ENCODE measurements at places on chromosomes 16 and 17.

GRCh38 chr16:70786020-70786755 is 14.8 kb downstream of the VAC14 start:
- no peak for DNase-seq

GRCh38 chr16:60810250-60810649 is 1226.0 kb downstream of the CDH8 start:
- no peak for DNase-seq

GRCh38 chr17:51668155-51668962 is 408.0 kb downstream of the UTP18 start:
- no peak for DNase-seq

- DNase-seq = peak; percentile 4
These were observed 74.9 kb upstream of the BCAR1 start for GRCh38 chr16:75326333-75326732.

DNA sequence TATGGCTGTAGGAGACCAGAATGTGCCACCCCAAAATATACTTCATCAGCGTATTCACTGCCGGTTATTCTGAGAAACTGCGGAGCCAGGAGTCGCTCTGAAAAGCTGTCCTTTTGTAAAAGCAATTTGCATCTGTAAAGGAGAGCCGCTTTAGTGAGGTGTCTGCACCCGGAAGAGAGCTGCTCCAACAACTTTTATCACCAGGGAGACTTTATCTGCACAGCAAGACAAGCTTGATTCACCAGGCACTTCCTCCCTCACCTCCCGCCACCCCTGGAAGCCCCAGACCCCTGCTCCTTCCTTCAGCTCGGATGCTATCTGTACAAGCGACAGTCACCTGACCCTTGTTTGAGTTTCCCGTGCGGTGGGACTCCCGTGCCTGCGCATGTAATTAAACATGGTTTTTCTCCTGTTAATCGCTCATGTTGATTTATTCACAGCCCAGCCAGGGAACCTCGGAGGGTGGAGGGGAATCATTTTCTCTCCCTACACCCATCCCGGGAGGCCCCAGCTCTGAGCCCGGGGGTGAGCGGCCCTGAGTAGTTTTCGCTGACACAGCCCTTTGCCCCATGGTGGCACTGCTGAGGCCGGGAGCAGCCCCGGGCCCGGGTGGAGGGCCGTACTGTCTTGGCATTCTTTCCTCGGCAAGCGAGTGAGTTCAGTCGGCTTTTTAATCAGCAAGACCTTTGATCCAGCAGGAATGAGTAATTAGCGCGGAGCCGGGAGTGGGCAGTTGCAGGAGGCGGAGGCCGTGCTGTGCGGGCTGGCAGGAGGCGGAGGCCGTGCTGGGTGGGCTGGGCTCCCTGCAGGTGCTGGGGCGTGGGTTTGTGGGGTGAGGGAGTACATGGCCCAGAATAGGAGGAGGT is 222.7 kb upstream of the CIBAR2 start:
- DNase-seq = no peak

GRCh38 chr16:69930117-69930776 is 20.9 kb upstream of the CLEC18A start:
- peak; percentile 52 for DNase-seq

DNA sequence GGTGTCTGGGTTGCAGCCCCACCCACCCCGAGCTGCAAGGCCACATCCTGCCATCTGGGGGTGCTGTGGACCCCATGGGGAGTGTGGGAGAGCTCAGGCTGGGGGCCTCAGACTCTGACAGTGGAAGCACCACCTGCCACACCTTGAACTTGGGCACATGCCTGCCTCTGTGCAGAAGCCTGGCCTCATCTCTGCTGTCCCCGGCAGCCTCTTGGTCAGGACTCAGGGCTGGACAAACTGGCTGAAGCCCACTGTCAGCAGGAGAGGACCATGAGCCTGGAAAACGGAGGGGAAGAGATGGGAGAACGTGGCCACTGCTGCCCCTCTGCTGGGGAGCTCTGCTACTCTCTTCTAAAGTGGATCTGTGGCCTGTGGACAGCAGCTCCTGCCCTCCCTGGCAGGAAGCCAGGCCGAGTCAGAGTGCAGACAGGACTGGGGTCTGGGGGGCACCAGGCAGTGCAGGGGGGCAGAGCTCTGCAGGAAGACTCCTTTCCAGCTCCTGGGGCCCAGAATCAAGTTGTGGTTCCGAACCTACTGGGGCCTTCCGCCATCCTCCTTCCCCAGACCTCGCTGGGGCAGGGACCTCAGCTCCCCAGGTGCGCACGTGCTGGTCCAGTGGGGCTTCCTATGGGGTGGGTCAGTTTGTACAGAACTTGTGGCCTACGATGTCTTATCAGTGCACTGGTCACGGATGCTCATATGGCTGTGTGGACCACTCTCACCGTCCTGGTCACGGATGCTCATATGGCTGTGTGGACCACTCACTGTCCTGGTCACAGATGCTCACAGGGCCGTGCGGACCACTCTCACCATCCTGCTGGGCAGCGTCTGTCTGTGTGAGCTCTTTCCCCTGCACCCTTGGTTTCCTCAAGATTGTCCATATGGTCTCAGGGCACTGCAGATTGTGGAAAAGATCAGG is 207.7 kb downstream of the LAT start:
- no peak for DNase-seq

DNA sequence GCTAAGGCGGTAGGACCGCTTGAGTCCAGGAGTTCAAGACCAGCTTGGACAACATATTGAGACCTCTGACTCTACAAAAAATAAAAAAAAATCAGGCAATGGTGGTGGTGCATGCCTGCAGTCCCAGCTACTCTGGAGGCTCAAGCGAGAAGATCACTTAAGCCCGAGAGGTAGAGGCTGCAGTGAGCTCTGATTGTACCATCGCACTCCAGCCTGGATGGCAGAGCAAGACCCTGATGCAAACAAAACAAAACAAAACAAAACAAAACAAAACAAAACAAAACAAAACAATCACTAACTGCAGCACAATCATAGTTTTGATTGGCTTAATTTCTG is 2.5 kb upstream of the BANP start:
- no peak for DNase-seq

DNA sequence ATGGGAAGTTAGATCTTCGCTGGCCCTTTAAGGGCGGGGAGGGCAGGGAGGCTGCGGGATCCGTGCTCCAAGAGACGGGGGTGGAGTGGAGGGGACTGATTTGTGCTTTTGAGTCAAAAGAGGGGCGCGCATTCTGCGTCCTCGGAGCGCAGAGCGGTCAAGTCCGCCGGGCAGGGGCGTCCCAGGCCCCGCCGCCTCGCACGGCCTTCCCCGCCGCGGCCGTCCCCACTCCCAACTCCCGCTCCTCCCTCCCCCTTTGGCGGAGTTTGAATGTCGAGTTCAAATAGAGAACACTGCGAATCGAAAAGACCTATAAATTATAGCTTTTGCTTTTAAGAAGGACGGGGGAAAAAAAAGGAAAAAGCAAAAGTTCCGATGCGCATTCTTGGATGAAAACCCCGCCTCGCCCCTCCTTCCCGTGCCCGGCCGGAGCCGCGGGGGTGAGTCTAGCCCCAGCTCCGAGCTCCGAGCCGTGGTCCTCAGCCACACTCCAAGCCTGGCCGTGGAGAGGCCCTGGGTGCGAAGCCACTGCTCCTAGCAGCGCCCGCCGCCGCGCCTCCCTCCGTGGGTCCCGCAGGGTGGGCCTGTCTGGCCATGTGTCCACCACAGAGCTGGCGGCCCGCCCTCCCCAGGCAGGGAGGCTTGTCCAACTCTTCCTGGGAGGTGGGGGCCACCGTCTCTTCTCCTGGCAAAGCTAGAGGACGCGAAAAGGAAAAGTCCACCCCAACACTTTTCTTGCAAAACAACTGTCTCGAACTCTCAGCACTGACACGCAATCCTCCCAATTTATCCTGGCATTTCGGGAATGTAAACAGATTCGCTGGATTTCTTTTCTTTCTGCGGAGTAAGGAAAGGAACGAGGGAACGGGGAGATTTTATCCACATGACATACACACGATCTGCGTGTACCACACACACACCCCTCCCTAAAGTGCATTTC is 3.6 kb downstream of the CBX8 start:
- DNase-seq = no peak

DNA sequence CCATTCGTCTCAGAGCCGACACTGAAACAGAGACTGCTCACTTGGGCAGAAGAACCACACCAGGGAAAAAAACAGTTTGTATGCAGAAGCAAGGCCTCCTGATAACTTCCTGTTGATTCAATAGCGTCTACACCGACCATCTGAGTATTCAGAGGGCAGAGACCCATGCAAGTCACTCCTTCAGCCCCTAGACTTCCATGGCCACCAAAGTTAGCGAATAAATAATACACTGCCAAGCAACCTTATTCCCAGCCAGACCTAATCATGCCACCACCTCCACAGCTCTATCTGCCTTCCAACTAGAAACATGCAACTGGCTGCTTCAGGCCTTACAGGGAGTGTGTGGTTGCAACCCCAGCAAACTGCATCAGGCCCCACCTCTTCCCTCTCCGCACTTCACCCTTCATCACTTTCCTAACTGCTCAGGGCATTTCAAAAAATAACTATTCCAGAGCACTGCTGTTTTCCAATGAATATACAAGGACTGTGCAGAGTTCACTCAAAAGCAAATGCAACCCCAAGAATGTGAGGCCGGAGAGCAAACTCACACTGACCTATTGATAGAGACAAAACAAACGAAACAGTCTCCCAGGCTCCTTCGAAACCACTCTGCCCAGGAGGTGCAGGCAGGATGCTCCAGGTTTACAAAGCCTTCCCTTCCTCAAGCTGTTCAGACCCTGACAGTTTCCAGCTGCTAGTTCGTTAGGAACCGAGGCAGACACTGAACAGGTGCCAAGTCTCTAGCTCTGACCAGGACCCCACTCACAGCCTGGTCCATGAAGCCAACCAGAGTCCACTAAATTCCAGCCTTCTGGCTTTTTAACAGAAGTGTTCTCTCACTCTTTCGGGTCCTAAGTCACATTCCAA is 3.6 kb downstream of the USP7 start:
- peak; percentile 27 for DNase-seq

DNA sequence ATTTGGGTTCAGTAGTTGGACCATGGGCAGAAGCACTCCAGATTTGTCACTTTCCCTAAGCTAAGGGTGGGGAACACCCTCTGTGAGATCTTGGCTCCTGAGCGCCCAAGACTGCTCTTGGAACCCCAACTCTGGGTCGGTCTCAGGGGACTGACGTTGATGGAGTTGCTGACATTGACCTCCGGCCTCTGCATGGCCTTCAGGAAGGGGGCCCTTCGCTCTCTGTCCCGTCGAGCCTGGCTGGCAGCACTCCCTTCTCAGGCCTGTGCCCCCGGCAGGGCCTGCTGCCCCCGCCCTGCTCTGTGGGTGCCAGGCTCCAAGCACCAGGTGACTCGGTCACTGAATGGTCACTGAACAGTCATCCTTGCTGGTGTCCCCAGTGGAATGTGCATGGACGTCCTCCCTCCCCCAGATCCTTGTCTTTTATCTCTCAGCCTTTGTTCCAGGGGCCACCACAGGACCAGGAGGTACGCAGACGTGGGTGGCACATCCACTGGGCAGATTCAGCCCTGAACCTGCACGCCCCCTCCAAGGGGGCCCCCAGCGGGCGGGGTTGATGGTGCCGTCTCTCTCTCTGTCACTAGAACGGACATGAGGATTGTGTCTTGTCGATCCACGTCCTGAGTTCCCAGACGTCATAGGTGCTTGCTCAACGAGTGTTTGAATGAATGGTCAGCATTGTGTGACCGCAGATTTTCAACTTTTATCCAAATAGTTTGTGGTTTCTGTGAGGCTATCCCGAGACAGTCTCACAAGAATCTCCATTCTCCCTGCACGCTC is 314.5 kb downstream of the SEC14L1 start:
- no peak for DNase-seq

GRCh38 chr17:40419559-40420331 is 2.0 kb upstream of the TOP2A start:
- DNase-seq = no peak

DNA sequence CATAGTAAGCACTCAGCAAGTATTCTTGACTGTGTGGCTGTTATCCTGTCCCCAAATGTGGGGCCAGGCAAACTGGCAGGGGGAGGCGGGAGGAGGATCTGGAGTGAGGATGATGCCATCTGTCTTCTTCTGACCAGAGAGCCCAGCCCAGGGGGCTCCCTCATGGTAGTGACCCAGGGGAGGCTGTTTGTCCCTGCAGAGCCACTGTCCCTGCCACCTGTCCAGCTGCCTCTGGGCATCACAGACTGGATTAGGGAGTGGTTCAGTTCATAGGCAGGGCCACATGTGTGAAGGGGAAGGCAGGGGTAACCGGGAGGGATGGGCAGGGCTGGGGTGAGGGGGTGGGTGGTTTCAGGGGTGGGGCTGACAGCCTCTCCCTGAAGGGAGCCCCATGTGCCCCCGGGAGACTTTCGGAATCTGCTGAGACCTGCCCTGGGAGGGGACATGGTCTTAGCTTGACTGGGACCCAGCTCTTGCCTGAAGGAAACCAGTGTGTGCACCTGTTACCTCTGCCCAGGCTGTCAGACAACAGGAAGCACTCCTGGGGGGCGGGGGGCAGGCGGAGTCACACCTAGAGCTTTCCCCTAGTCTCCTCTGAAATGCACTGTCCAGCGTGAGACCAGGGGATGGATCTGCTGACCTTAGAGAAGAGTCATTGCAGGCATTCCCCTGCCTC is 15.2 kb downstream of the ARHGAP23 start:
- DNase-seq = no peak

- DNase-seq = no peak
These were observed 126.1 kb upstream of the PLCG2 start for GRCh38 chr16:81652798-81653505.

DNA sequence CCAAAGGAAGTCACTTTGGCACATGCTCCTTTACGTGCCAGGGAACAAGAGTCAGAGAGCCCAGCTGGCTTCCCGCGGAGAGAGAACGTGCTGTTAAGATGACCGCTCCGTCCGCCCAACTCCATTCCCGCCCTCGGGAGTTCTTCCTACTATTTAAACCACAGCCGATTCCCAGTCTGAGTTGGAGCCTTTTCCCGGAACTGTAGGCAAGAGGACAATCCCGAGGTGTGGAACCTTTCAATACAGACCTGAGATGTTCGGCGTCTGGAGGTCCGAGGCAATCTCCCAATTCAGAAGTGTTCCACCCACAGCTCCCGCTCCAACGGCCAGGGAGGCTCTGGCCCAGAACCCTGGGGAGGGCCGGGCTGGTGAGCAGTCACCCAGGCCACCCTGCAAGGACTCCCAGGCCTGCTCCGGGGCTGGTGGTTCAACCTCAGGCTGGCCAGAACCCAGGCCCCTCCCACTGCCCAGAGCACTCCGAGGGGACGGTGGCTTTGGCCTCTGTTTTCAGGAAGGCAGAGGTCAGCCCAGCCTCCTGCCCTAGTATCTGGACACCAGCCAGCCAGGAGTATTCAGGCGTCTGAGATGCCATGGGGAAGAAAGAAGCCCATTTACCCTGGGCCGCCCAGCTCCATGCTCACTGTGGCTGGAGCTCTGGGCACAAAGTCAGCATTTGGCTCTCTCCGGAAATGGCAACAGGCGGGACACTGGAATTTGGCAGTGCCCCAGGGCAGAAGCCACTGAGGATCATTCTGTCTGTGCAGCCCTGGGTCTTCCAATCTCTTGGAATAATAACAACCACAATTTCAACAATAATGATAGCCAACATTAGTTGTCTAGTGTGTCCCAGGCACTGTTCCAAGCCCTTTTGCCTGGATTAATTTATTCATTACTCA is 21.4 kb downstream of the EMP2 start:
- DNase-seq = no peak

DNA sequence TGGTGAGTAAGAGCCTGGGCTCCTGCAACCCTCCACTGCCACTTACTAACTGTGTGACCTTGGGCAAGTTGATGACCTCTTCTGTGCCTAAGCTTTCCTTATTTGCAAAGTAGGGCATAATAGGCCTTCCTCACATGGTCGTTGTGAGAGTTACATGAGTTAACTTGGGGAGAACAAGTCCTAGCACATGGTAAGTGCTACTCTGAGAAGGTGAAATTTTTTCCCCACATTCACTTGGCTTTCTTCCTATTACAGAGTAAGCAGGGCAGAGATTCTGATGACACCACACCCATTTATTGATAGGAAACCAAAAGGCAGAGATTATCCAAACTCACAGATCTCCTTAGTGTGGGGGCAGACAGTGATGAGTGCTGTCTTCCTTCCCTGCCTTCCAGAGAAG is 1.6 kb downstream of the KCNH4 start:
- DNase-seq = no peak
